ENCODE measurements at places on chromosomes 3 and 15.

DNA sequence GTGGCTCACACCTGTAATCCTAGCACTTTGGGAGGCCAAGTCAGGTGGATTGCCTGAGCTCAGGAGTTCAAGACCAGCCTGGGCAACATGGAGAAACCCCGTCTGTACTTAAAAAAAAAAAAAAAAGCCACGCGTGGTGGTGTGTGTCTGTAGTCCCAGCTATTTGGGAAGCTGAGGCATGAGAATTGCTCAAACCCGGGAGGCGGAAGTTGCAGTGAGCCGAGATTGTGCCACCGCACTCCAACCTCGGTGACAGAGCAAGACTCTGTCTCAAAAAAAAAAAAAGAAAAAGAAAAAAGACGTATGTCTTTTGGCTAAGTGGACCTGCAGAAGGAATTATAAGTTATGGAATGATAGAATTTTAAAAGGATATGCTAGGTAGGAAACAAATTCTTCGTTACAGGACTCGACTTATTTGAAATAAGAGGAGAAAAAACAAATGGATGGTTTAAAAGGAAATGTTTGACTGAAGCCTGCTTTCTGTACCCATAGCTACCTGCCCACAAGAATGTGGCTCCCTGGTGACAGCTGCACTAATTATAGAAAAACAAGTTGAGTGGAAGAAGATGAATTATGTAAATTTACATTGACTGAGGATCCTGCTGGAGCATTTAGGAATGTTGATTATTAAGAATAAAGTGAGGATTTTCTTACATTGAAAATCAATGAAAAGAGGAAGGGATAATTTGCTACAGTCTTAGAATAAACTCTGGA lies 36.0 kb upstream of the SKIL start:
- DNase-seq = no peak

GRCh38 chr15:31346367-31347066 lies 19.9 kb downstream of the KLF13 start:
- DNase-seq = no peak

- DNase-seq = no peak
Measured at GRCh38 chr3:115336836-115337235, 189.7 kb upstream of the ZBTB20 start.

DNA sequence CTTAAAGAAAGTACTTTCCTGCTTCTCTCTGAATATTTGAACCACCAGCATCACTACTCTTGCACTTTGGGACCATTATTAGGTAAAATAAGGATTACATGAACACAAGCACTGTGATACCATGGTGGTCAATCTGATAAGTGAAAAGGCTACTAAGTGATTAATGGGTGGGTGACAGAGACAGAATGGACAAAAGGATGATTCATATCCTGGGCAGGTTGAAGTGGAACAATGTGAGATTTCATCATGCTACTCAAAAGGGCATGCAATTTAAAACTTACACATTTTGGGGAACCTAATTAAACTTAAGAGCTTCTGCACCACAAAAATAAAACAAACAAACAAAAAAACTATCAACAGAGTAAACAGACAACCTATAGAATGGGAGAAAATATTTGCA lies 172.0 kb upstream of the CD96 start:
- DNase-seq = no peak

GRCh38 chr3:112508261-112508660 lies 9.0 kb upstream of the BTLA start:
- DNase-seq = no peak

GRCh38 chr3:22916933-22917332 lies 286.2 kb upstream of the UBE2E2 start:
- no peak for DNase-seq

- peak; percentile 61 for DNase-seq
Measured at GRCh38 chr15:37764733-37765191, 169.7 kb upstream of the TMCO5A start.

DNA sequence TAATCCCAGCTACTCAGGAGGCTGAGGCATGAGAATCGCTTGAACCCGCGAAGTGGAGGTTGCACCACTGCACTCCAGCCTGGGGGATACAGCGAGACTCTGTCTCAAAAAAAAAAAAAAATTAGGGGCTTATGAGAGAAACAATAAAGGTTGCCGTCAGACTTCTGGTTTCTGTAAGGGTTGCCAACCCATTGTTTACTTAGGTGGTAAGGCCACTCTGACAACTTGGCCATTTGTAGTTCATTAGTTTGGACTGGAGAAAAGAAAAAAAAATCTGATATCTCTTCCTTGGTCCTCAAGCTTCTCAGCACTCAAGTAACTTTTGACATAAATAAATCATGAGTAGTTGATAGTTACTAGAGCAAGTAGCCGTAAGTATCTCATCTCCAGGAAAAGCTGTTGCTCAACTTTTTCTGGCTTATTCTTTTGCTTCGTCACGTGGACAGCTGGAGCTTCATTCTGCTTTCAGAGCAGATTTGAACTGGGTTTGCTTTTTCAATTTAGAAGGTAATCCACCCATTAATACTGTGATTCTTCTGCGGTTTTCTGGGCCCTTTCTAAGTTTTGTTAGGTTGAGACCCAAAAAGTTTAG lies 9.4 kb downstream of the SNX1 start:
- DNase-seq = peak; percentile 41

GRCh38 chr3:178586076-178586475 lies 49.8 kb downstream of the KCNMB2 start:
- no peak for DNase-seq

DNA sequence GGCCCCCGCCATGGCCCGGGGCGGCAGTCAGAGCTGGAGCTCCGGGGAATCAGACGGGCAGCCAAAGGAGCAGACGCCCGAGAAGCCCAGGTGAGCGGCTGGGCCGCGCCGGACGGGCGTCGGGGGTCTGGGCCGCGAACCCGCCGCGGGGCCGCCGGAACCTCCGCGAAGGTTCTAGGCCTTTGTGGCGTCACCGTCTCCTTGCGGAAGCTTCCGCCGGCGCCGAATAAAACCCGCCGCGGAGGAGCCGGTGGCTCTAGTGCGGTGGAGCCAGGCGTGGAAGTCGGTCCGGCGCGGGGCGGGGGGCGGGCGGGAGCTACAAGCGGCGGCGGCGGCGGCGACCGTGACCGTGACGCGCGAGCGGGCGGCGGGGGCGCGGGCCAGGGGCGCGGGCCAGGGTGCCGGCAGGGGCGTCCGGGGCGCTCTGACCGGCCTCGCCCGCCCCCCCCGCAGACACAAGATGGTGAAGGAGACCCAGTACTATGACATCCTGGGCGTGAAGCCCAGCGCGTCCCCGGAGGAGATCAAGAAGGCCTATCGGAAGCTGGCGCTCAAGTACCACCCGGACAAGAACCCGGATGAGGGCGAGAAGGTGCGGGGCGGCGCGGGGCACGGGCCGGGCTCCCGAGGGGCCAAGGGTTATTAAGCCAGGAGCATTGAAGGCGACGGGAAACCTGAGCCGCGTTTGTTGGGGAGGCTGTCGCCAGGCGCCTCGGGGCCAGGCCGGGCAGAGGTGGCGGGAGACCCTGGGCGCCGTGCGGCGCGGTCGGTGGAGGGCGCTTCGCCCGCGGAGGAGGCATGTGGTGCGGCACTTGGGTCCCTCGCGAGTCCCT lies at the start of gene DNAJA4:
TSS of gene DNAJA4 (plus strand) at position 259 of the 833 bp plus-strand sequence. CDS start at position 461, 202 bp downstream.
- no peak for DNase-seq

DNA sequence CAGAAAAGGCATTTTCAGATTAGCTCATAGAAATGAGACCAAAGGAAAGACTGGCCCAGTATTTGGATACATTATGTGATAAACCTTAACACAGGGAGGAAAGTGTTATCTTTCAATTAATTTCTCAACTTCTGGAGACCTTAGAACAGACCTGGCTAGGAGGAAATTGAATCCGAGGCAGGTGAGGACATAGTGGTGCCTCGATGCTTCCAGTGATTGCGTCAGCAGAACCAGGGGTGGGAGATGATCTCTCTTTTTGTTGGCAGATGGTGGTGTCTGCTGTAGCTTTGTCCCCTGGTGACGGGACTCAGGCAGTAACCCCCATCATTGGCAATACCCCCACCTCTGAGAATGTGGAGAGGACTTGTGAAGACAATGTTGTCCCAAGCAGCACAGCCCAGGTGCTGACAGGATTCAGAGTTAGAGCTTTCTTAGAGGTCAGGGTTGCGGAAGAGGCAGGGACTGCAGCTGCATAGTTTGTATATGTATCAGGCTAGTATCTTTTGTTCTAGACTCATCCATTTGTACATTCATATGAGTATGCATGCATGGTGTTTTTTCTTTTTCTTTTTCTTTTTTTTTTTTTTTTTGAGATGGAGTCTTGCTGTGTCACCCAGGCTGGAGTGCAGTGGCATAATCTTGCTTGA lies 27.9 kb upstream of the MUC20 start:
- DNase-seq = no peak

GRCh38 chr15:61659566-61660190 lies 400.6 kb downstream of the VPS13C start:
- no peak for DNase-seq

DNA sequence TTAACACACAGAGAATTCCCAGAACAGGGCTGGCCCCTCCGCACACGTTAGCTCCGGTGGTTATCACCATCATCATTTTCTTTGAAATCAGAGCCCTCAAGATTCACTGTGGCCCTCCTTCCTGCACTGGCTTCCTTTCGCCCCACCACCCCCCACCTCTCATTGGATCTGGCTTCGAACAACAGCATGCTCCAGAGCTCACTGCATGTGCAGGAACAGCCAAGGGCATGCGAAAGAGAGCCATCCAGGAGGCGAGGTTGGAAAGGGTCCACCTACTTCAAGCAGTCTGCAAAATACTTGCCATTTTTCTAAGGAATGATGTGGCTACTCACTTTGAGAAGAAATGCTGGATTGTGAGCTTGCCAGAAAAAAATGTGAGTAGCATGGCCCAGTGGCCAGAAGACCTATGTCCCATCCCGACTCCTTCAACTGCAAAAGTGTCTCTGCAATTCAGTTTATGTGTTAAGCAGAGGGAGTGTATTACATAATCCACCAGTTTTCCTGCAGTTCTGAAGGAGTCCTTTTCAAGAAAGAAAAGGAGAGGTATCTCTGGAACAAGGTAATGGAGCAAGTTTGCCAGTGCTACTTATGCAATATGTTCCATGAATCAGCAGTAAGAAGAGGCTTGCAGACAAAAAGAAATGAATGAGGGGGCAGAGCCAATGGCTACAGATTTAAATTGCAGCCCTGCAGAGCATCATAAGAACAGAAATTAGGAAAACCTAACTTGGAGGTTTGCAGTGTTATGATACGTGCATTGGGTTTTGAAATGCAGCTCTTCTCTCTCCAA lies 92.8 kb downstream of the OCA2 start:
- no peak for DNase-seq

GRCh38 chr15:73142802-73143762 lies 90.8 kb downstream of the NEO1 start:
- DNase-seq = no peak

GRCh38 chr3:154050216-154050615 lies 71.0 kb upstream of the ARHGEF26 start:
- no peak for DNase-seq

- no peak for DNase-seq
Measured at GRCh38 chr15:93900476-93901400, 330.6 kb upstream of the MCTP2 start.

DNA sequence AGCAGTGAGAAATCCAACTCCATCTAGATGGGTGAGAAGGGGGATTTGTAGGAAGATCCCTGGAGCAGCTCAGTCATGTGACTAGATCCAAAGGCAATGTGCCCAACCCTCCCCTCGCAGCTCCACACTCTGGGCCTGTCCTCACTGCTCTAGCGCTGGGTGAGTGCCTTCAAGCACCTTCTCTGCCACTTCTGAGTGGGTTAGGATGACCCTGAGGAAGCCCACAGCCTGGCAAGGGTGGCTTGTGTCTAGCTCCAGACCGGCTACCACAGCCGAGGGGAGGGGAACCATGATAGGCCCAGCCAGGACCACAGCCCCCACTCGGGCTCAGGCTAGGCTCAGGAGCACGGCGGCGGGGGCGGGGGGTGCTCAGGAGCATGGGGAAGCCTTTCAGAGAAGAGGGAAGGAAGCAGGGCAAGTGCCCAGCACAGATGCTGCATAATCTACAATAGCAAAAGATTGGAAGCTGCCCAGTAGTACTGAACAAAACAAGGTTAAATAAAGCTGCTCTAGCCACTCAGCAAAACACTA lies 1.7 kb downstream of the SPATA12 start:
- peak; percentile 60 for DNase-seq

DNA sequence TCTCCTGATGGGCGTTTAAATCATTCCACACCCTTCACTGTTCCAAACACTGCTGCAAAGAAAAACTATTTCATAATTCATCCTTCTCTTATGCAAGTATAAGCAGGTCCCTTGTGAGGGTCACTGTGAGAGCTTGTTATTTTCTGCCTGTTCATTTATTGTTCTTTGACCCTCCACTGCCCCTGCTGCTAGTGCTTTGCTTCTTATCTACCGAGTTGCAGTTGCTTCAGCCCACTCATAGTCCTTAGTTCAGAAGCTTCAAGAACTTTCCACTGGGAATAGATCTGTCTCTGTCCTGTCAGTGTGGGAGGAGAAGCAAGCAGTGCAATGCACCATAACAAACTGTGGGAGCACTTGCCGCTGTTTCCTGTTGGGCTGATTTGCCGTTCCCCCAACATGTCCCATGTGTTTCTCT lies 39.8 kb downstream of the RIOX2 start:
- peak; percentile 43 for DNase-seq

Measured in KBM-7 (cell line).